ENCODE measurements at places on chromosomes 7 and 10.

GRCh38 chr10:96269438-96270300, 1.7 kb downstream of the BLNK start:
- no peak for DNase-seq

DNA sequence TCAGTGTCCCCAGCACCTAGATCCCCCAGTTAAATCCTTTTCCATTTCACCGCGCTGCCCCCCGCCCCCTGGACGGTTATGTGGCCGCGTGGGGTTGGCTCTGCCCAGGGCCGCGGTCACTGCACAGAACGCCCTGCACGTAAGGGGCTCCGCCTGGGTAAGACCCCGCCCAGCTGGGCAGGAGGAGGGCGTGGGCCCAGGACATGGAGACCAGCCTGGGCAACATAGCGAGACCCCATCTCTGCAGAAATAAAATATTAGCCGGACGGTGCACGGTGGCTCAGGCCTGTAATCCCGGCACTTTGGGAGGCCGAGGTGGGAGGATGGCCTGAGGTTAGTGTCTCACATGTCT, 650 bp upstream of the ZFAND2A start:
- DNase-seq = no peak

DNA sequence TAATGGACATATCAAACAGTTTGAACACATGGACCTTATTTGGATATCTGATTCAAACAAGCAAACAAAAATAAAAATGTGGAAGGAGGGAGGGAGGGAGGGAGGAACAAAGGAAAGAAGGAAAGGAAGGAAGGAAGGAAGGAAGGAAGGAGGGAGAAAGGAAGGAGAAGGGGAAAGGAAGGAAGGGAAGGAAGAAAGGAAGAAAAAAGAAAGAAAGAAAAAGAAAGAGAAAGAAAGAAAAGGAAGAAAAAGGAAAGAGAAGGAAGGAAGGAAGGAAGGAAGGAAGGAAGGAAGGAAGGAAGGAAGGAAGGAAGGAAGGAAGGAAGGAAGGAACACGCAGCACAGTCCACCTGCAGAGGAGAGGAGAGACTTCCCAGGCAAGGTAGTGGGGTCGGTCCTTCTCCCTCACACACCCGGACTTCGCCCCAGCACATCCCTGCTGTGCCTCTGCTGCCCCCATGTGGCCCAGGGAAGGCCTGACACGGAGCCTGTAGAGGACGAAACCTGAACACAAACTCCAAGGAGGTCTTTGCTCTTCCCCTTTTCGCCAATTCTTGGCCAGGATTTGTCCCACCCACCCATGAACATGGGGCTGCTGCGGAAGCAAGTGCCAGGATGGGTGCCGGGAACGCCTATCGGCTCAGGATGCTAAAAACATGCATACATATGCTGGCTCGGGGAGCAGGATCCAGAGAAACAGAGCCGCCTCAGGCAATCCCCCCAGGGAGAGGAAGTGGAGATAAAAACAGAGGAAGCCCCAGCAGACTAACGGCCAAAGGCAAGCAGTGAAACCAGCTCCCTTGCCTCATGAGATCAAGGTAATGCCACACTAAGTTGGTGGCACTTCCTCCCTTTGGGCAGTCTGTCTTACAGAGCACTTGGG, 52.3 kb upstream of the DGKI start:
- DNase-seq = peak; percentile 92

GRCh38 chr7:12945901-12946300, 258.5 kb downstream of the ARL4A start:
- DNase-seq = no peak

DNA sequence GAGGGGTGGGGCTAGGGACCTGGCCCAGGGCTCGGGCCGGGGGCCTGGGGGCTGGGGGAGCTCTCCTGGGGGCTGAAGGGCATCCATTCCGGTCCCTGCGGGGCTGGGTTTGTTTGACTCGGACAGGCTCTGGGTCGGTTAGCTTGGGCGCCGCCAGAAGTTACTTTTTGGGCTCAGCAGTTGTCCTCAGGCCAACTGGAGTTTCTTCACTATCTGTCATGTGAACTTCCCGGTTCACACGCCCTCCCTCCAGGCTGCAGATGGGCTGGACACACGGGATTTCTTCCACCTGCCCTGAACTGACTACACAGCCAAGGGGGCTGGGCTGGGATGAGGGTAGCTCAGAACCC, 3.8 kb downstream of the SLC4A2 start:
- DNase-seq = no peak

DNA sequence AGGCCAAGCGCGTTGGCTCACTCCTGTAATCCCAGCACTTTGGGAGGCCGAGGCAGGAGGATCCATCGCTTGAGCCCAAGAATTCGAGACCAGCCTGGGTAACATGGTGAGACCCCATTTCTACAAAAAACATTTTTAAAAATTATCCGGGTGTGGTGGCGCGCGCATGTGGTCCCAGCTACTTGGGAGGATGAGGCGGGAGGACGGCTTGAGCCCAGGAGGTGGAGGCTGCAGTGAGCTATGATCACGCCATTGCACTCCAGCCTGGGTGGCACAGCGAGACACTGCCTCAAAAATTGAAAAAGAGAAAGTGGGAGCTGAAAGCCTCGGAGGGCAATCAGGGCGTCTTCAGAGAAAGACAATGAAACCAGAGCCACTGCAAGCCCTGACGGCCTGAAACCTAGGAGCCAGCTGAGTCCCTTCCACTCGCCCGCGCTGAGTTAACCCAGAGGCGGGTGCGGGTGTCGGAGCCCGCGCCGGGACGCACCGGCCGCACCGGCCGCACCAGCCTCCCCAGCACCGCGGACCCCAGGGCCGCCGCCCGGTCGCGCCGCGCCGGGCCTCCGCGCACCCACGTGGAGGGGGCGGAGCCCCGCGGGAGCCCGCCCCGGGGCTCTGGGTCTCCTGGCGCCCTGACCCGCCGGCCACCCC, 22.4 kb downstream of the ZFAND2A start:
- DNase-seq = no peak

- peak; percentile 99 for DNase-seq
These were observed 2.5 kb upstream of the MACC1 start for GRCh38 chr7:20219446-20220292.

GRCh38 chr7:32255036-32255435, 184.8 kb upstream of the PDE1C start:
- DNase-seq = no peak

- no peak for DNase-seq
These were observed 1115.1 kb downstream of the XPNPEP1 start for GRCh38 chr10:108808228-108808627.

DNA sequence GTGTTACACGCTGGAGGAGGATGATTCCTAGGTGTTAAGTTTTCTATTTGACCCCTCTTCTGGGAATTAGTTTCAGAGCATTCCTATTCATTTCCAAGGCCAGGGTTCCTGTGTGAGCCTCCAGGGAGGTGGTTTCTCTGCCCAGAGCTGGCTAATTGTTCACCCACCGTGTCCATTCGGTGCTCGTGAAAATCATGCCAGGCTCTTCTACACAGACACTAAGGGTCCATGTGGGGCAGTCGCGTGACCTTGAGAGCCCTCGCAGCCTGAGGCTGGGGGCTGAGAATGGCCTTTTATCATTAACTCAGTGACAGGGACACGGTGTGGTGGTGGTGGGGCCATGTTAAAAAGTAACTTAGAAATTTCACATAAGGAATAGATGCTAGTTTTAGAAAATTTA, 83.7 kb downstream of the EMX2 start:
- no peak for DNase-seq

DNA sequence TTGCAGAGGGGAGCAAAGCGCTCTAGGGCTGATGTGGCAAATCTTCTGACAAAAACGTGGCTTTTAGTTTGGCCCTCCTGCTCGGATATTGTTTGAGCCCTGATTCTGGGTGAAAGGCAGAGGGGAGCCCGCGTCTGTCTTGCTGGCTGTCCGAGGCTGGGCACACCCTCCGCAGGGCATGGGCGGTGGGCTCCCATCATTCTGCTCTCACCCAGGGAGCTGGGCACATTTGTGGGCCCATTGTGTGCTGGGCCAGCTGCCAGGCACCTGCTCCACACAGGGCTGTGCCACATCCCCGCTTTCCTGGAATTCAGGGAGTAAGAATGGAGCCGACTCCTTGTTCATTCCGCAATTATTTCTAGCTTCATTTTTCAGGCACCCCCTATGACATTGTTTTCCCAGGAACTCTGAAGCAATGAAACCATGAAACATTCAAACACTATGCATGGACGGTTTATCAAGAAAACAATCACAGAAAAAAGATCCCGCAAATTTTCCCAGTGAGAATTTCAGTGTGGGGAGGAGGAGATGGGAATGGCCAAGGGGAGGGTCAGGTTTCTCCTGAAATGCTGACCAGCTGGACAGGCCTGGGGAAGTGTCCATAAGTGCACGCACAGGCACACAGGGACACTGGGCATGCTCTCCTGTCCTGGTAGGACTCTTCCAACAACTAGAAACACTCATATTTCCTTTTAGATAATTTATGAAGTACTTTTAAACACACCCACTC, 341.1 kb downstream of the CXCL12 start:
- no peak for DNase-seq

DNA sequence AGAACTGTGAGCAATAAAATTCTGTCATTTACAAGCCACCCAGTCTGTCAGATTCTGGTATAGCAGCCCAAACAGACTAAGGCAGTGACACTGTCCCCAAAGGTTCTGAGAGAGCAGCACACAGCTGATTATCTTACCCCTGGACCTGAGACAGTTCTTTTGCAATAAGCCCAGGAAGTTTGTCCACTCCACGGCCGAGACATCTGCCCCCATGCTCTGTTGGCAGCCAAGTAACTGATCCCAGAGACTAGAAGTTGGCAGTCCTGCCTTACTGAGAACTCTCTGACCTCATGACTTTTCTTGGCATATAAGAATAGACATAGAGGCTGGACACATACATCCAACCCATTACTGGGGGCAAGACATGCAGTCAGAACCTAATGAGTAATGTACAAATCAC, 243.0 kb upstream of the GRB10 start:
- no peak for DNase-seq

GRCh38 chr10:34319197-34319846, 495.8 kb downstream of the PARD3 start:
- no peak for DNase-seq

GRCh38 chr10:104895541-104895940, 254.5 kb downstream of the SORCS3 start:
- DNase-seq = no peak

DNA sequence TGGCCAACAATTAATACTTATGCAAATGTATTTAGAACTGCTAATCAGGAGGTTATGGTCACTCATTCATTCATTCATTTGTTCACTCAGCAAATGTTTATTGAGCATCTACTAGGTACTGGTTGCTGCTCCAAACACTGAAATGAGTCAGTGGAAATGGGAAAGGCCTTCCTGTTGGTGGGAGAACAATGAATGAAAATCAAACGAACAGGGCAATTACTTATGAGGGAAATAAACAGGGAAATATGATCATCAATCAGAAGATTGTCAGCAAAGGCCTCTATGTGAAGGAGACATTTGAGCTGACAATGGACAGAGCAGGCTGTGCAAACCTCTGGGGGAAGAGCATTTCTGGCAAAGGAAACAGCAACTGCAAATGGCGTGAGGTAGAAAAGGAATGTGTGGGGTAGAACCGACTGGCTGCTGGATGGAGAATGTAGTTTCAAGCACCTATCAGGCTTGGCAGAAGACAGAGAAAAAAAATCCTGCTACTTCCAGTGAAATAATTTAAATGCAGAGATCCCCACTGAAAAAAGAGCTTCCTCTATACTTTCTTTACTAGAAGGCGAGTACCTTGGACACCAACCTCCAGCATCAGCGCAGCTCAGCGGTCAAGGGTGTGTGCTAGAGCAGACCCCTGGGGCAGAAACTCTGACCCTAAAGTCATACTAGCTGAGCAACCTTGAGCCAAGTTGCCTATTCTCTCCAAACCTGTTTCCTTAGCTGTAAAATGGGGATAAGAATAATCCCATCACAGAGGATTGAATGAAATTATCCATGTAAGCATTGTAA, 108.8 kb upstream of the EEPD1 start:
- DNase-seq = no peak

GRCh38 chr10:75632805-75633462, 201.5 kb downstream of the LRMDA start:
- no peak for DNase-seq

- no peak for DNase-seq
These were observed 20.8 kb downstream of the ZDHHC16 start for GRCh38 chr10:97466755-97467154.

- DNase-seq = no peak
These were observed 13.5 kb downstream of the RPA3 start for GRCh38 chr7:7704867-7705266.

- no peak for DNase-seq
These were observed 136.6 kb downstream of the AHR start for GRCh38 chr7:17434841-17435692.

DNA sequence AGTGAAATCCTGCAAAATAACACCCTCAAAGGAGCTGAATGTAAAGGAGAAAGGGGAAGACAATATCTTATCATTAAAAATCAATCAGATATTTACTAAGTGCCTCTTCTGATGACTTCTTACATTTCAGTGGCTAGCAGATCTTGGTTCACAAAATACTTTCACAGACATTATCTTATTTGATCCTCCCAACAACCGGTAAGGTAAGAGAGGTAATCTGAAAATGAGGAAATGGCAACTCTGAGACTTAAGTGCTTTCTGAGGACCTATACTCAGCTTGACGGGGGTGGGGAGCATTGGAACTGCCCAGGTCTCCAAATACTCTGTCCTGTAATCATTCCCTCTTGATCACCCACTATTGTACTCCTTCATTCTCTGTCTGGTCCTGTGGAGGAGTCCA, 144.6 kb upstream of the MKLN1 start:
- DNase-seq = no peak

DNA sequence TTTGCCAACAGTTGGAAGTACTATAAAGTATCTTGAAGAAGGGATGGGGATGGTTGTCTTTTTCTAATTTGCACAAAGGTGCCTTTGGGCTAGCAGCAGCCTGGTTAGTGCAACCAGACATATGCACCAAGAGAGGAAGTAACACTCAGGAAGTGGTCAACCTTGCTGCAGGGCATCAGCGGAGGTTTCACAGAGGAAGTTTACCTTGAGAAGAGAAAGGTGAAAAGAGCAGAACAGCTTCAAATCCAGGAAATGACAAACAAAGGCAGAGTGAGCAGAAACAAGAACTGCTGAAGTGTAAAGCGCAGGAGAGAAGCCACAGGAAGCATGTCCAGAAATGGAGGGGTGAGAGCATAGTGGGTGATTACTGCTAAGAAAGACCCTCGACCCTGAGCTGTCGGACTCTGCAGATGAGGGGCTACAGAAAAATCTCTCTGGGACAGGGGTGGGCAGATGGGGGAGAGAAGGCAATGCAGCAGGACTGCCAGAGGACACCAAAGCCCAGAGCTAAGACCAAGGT, 66.9 kb downstream of the STK17A start:
- DNase-seq = peak; percentile 86

- DNase-seq = peak; percentile 46
These were observed 168.2 kb downstream of the NRF1 start for GRCh38 chr7:129779602-129780256.

- DNase-seq = no peak
These were observed 351.9 kb upstream of the CELF2 start for GRCh38 chr10:10665750-10666149.
